ENCODE measurements at places on chromosomes 4 and X.

GRCh38 chr4:110527156-110527555 is 51.2 kb downstream of the ENPEP start:
- no peak for DNase-seq

- no peak for DNase-seq
Observed at GRCh38 chr4:76251441-76252270, at the start of gene FAM47E. FAM47E (plus strand) TSS chr4:76251721; CDS start chr4:76251747, 26 bp downstream.

DNA sequence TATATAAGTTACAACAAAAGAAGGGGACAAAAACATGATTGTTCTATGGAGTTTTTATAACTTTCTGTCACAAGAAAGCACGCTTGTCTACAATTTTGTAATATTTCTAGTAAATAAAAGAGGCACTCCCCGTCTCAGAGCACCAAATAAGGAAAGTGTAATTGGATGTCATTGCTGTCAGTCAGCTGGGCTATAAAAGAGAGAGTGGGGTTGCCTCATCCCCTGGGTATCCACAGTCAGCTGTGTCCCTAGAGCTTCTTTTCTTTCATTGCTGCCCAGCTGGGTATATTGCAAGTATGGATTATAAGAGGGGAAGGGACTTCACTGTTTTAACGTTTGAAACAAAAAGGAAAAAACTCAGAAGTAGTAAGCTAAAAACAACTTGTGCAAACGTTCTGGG is 61.3 kb downstream of the NPNT start:
- DNase-seq: no peak

GRCh38 chr4:1516881-1517480 is 110.7 kb upstream of the NKX1-1 start:
- DNase-seq: no peak

DNA sequence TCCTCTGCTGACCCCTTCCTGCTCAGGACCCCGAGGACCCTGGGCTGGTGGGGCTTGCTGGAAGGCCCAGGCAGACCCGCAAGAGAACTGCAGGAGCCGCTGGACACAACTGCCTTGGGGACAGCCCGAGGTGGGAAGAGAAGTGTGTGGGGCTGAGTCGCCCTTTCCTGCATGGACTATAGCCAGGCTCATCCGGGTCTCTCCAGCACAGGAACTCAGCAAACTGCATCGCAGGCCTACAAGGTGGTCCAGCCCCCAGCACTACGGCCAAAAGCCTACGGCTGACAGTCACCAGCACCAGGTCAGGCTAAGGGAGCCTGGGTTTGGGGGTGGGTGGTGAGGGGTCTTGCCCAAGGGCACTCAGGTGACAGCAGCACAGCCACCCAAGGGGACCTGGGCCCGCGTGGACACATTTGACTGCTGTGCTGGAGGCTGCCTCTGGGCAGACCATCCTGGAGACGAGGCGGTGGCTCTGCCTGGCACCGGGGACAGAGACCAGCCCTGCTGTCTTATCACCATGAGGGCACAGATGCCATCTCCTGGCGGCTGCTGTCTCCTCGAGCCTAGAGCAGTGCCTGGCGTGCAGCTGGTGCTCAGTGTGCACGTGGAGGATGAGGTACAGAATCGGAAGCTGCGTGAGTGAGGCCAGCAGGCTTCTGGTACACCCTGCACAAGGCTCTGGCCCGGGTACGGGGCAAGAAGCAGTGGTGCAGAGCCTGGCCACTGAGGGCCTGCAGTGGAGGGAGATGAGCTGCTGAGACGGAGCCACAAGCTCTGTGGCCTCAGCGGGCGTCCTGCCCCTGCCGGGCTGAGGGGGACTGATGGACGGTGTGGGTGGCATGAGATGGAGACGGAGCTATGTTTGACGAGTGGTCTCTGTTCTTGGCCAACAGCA is 15.1 kb downstream of the LRPAP1 start:
- DNase-seq: no peak

DNA sequence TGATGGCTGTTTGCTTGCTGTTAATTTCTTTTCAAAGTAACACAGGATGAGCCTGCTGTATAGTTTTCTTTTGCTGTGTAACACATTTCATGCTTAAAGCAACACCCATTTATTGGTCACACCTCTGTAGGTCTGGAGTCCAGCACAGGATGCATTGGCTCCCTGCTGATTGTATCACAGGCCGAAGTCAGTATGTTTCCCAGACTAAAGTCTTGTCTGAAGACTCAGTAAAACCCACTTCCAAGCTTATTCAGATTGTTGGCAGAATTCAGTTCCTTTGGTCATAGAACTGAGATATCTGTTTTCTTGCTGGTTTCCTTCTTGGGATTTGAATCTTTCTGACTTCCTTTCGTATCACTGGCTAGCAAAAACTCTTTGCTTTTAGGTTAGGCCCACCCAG is 54.3 kb downstream of the LRP2BP start:
- no peak for DNase-seq

- DNase-seq: no peak
Observed at GRCh38 chr4:10371869-10372471, 85.3 kb downstream of the ZNF518B start.

DNA sequence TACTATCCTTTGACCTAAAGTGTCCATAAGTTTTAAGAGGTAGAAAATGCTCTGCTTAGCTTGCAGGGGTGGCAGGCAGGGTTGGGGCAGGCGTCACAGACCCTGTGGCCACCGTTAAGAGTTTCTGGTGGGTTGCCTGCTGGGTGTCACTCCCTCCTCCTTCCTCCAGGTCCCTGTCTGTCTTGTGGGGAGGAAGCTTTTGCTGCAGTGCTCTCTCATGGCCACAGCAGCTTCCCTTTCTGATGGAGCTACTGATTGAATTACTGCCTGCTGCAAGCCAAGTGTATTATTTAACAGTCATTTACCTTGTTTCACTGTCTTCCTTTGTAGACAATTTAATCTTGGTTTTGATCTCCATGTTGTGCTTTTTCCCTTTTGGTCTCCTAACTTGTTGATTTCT is 384.6 kb downstream of the IDS start:
- DNase-seq: no peak
